ENCODE measurements at places on chromosomes 6 and 20.

DNA sequence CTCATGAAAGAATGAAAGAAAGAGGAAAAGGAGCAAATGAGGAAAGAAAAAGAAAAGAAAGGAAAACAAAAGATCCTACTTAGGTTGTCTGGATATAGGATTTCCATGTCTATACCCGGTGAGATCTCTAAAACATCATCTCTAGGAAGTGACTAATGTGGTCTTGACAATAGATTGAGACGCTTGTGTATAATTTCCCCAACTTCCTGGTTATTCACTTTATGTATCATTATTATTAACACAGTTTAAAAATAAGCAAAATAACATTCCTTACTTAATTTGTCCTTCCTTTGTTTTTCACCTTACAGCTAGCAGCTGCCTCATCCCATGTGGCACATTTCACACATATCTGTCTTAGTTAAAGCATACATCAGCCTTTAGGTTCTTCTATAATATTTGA is 27.0 kb downstream of the LAMA4 start:
- no peak for DNase-seq

DNA sequence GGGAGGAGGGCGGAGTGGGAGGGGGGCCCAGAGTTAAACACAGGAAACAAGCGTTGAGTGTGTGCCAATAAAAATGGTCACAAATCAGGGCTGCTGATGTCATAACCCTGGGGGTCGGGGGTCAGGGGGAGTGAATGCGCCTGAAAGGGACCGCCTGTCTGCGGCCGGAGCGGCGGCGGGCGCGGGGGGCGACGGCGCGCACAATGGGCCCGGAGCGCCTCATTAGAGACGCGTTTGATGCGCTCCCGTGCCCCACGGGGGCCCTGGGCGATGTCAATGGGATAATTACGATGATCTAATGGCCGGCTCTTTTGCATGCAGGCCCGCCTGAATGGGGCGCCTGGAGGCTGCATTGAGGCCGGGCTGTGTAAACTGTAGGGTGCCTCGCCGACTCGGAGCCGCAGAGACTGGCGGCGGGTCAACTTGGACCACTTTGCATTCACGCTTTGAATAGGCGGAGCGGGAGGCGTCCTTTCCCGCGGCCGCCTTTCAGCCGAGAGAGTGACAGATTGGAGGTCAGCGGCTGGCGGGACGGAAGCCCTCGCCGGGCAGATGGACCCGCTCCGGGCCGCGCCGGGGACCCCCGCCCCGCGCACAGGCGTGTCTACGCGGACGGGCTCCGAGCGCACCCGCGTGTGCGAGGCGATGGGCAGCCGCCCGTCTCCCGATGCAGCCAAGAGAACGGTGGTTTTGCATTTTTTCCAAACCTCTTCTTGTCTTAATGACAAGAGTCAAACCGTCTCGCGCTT is 296.1 kb downstream of the TFAP2C start:
- DNase-seq, result no peak

DNA sequence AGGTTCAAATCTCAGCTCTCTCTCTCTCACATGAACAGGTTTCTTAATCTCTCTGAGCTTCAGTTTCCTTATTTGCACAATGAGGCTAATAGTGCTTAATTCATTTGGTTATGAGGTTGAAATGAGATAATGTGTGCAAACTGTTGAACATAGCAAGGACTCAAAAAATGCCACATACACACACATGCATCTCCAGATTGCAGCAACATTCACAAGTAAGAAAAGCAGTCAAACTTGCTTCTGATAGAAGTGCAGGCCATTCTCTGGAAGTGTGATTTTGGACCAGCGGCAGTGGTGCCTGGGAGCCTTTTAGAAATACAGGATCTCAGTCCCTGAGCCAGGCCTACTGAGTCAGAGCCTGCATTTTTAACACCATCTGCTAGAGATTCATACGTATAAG is 25.7 kb downstream of the GSTA4 start:
- DNase-seq, result no peak

- no peak for DNase-seq
Observed at GRCh38 chr6:144993870-144994269, 708.7 kb downstream of the UTRN start.

GRCh38 chr6:158758941-158759479 is 60.2 kb downstream of the EZR start:
- peak; percentile 86 for DNase-seq

GRCh38 chr20:6395695-6396094 is 272.9 kb upstream of the FERMT1 start:
- peak; percentile 75 for DNase-seq

DNA sequence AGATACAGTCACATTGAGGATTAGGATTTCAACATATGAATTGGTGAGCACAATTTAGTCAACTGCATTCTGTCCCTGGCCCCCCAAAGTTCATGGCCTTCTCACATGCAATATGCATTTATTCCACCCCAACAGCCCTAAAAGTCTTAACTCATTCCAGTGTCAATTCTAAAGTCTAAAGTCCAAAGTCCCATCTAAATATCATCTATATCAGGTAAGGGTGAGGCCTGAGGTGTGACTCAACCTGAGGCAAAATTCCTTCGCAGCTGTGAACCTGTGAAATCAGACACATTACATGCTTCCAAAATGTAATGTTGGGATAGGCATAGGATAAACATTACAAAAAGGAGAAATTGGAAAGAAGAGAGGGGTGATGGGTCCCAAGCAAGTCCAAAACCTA is 27.8 kb downstream of the CLIC5 start:
- DNase-seq, result no peak

GRCh38 chr6:87724983-87725811 is 23.2 kb upstream of the AKIRIN2 start:
- DNase-seq, result no peak

DNA sequence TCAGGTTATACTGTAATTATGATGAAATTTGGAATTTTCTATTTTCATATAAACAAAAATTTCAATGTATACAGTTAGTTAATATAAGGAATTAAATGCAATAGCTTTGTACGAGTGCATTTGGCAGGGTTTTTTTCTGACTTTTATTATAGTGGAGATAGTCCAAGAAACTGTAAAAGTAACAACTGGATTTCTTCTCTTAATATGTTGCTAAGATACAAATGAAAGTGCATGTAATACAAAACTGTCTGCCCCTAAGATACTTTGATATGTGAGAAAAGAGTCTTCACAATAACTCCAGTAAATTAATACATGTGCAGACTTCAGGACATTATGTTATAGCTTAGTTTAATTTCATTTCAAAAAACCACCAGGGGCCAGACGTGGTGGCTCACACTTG is 721.4 kb downstream of the CBLN4 start:
- no peak for DNase-seq

- DNase-seq, result no peak
Observed at GRCh38 chr6:160117137-160117536, 4.5 kb upstream of the SLC22A1 start.

DNA sequence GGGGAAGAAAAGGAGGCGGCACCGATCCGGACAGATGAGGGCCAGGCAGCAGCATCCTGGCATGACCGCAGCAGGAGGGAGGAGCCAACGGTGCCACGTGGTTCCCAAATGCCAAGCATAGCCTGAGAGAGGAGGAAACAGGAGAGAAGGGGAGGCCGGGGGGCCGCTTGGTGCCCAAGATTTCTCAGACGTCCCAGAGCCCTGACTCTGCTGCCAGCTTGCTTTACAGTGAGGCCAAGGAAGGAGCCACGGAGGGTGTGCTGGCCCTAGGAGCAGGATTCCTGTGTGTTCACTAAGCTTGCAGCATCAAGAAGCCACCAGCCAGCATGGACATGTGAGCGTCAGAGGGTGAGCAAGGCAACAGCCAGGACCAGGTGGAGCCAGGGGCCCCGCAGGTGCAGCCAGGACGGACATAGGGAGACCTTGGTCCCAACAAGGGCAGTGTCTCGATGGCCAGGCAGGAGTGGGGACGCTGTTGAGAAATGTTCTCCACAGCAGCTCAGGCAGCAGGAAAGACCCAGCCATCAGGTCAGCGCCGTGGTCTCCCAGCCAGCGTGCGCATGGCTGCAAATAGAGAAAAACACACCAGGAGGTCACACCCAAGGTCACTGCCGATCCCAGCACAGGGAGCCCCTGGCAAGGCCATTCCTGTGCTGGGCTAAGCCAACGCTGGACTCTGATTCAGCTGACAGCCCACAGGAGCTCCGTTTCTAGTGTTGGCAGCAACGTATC is 143.7 kb downstream of the DLL1 start:
- DNase-seq, result no peak

- DNase-seq, result peak; percentile 19
Observed at GRCh38 chr20:9204979-9205378, 136.1 kb downstream of the PLCB4 start.

GRCh38 chr6:145225500-145225899 is 509.8 kb downstream of the EPM2A start:
- no peak for DNase-seq
